Stimulated activated CD4-positive, alpha-beta T cell treated with anti-CD3 and anti-CD28 coated beads, TNF-alpha, amount 100 ng/mL, for 1 hour (primary cell): ENCODE measurements at places on chromosomes 13 and 19.

DNA sequence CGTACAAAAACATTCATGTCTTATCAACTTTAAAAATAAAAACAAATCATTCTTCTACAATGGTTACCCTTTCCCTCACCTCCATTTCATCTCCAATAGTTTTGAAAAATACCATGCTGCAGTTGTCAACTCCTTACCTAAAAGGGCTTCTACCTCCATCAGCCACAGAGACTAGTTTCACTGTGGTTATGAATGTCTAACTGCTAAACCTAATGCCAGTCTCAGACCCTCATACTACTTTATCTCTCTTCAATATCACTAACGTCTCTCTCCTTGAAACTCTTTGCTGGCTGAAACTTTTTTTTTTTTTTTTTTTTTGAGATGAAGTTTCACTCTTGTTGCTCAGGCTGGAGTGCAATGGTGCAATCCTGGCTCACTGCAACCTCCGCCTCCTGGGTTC, 27.1 kb downstream of the LNX2 start:
- no peak for DNase-seq

DNA sequence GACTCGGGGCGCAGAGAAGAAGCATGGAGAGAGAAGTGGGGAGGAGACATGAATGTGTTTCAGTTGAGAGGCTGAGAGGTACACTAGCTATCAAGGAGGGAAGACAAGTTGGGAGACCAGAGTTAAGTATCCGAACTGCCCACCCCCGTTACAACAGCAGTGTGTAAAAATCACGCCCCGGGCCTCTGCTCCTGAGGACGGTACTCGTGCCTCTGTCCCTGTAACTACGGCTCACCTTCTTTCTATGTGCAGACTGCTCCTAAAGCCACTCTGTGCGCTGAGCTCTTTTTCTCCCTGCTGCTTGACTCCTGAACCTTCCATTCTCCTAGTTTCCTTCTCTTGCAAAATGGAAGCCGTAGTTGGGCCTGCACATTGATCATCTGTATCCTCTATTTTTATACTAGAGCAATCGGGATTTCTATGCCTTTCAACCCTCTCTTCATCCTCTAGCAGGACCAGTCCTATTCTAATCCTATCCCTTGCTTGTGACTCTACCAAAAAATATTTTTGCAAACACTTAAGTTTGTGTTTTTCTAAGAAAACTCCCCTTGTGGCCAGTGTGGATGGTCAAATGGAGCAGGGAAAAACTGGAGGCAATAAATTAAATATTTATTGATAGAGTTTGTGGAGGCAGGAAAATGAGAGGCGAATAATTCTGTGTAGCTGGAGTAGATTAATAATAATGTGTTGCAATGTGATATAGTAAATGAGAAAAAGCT, 569 bp downstream of the POLR1D start:
- no peak for DNase-seq

GRCh38 chr19:15280048-15280725, 47.9 kb upstream of the EPHX3 start:
- DNase-seq: no peak

- no peak for DNase-seq
Measured at GRCh38 chr13:23321535-23322241, 111.8 kb downstream of the SACS start.

GRCh38 chr13:113129921-113130750, 7.5 kb downstream of the F10 start:
- DNase-seq: no peak

DNA sequence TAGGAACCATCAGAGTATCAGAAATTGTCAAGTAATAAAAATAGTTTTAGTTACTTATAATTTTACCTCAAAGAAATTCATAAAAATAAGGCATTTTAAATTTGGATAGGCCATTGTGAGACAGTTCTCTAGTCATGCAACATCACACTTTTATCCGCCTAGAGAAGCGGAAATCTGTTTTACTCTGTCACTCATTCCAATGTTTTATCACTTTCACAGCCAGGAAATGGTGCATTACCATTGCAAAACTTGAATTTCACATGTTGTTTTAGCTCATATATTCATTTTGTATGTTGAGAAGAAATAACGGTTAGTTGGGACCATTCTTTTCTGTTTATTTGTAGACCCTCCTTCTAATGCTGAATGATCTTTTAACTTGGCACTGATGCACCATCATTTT, 427.2 kb downstream of the GPC6 start:
- no peak for DNase-seq

GRCh38 chr13:98880677-98881076, 97.2 kb downstream of the DOCK9 start:
- DNase-seq: no peak

- no peak for DNase-seq
Measured at GRCh38 chr13:99813336-99814095, 158.1 kb downstream of the ZIC5 start.

GRCh38 chr13:33303855-33304597, 18.5 kb upstream of the STARD13 start:
- DNase-seq: no peak
